ENCODE measurements at places on chromosomes 3 and 15.

- no peak for DNase-seq
Observed at GRCh38 chr3:15171096-15171495, 35.0 kb upstream of the CAPN7 start.

DNA sequence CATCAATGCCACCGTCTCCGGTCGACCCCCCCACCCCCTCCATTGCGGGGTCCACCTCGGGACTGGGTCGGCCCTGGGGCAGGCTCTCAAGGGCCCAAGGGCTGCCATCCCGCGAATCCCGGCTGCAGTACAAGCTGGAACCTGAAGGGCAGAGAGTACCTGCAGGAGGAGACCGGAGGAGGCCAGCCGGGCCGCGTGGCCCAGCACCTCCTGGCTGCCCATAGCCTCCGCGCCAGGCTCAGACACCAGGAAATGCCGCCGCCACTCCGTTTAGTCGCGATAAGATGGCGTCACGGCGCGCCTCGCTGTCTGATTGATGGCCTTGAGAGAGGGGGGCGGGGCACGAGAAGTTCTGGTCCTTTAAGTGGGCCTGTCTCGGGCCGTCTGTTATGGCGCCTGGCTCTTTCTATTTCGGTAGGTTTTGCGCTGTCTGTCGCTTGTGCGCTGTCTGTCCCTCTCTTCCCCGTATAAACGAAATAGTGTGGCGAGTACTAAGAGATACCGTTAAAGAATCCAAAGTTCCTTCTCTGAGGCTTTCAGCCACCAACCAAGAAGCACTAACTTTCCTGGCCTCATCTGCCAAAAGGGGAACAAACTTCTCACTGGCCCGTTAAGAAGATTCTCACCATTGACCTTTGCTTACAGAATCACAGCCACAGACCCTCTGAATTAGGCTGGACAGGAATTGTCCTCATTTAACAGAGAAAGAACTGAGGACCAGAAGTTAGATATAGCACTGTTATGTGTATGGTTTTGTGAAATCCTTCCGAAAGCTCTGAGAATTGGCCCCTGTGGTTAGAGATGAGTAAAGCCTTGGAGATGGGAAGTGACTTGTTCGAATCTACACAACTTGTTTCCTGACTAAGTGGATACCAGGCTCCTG is at the start of gene RFT1:
RFT1 (minus strand) TSS at position 257 of the 883 bp plus-strand sequence; CDS start at position 222, 35 bp downstream.
- DNase-seq, result peak; percentile 99

DNA sequence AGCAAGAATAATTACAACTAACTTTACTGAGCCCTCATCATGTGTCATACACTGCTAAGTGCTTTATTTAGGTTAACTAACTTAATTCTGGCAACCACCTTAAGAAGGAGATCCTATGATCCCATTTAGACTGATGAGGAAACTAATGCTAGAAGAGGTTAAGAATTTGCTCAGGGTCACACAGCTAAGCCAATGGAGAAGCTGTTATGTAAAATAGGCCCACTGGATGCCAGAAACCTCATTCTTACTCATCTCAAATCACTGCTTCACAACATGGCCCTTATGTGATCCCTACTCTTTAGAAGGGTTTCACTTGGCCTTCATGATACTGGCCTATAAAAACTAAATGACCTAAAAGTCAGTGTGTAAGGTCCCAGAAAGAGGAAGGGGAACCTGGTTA is 41.2 kb downstream of the IMPG2 start:
- no peak for DNase-seq

DNA sequence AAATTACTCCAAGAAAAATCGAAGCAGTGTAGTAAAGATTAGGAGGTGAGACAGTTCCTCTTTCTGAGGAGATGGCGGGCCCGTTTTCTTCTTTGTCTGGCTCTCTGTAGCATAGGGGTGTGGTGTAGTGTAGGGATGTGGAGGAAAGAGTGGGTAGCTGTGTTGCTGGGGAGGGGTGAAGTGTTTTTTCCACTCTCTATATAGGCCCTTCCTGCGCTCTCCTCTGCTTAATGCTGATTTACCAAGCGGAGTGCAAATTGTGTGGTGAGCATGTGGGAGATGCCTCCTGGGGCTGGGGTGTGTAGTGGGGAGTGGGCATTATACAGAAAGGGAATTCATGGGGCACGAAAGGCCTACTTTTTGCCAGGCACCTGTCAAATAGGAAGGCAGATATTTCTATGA is 94.9 kb downstream of the ST6GAL1 start:
- DNase-seq, result peak; percentile 43

GRCh38 chr3:114404590-114404989 is 110.8 kb downstream of the TIGIT start:
- no peak for DNase-seq

DNA sequence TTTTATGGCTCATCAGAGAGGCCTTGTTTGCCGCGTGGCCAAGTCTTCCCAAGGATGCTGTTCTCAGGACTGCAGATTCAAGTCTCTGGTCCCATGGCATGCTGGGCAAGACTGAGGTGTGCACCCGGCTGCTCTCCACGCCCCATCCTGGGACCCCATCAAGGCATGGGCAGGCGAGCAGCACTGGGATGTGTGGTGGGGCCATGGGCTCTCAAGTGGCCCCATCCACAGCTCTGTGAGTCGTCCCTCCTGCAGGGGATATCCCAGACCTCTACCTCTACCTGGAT is 13.1 kb upstream of the GP9 start:
- DNase-seq, result no peak

DNA sequence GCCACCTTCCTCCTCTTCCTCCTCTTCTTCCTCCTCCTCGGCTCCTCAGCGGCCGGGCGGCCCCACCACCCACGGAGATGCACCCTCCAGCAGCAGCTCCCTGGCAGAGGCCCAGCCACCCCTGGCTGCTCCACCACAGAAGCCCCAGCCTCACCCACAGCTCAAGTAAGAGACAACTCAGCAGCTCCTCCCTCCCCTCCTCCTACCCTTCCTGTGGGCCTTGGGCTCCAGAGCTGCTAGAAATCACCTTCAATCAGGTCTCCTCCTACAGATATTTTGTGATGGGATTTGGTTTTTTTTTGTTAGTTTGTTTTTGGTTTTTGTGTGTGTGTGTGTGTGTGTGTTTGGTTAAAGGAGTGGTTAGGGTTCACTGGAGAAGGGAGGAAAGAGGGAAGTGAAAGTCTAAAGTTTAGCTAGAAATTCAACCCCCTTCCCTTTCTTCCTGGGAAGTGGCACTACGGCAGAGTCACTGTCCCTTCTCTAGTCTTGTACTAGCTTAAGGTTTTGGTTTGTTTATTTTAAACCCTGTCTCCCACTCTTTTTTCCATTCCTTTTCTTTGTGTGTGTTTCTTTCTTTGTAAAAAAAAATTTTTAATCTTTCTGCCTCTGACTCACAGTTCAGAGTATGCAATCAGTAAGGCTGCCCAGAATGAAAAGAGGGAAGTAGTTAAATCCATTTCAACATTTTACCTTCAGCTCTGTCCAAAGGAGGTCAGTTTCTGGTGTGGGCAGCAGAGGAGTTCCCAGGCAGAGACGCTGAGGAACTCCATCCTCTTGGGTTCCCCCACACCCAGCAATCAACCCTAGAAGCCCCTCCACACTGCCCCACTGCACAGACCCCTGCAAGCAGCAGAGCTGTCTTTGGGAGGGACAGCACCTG is 29.0 kb upstream of the TIMP4 start:
- peak; percentile 57 for DNase-seq

GRCh38 chr3:52286777-52287110 is 884 bp upstream of the GLYCTK start:
- no peak for DNase-seq

GRCh38 chr3:120451806-120452205 is 1.0 kb upstream of the FSTL1 start:
- DNase-seq, result no peak

- DNase-seq, result no peak
Observed at GRCh38 chr3:119768668-119769393, 13.1 kb upstream of the NR1I2 start.

DNA sequence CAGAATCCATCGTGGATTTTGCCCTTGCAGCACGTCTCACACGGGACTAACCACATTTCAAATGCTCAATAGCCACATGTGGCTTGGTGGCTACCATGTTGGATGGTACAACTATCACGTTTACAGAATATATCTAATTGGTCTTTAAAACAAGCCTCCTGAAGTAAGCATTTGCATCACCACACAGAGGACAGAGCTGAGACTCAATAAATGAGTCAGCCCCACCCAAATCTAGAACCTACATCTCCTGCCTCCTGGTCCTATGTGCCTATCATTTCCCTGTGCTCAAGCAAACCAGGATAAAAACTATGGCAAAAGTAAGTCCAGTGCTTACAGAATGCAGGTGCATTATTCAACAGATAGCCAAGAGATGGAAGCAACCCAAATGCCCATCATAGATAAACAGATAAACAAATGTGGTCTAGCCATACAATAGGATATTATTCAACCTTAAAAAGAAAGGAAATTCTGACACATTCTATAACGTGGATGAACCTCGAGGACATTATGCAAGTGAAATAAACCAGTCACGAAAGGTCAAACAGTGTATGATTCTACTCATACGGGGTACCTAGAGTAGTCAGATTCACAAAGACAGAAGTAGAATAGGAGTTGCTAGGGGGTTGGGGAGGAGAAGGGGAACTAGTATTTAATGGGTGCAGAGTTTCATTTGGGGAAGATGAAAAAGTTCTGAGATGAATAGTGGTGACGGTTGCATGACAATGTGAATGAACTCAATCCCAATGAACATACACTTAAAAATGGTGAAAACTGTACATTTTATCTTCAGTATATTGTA is 43.9 kb downstream of the SRGAP3 start:
- DNase-seq, result no peak

GRCh38 chr15:77808075-77808474 is 175.4 kb upstream of the LINGO1 start:
- no peak for DNase-seq

- DNase-seq, result no peak
Observed at GRCh38 chr15:79904271-79904670, 7.5 kb upstream of the MTHFS start.

DNA sequence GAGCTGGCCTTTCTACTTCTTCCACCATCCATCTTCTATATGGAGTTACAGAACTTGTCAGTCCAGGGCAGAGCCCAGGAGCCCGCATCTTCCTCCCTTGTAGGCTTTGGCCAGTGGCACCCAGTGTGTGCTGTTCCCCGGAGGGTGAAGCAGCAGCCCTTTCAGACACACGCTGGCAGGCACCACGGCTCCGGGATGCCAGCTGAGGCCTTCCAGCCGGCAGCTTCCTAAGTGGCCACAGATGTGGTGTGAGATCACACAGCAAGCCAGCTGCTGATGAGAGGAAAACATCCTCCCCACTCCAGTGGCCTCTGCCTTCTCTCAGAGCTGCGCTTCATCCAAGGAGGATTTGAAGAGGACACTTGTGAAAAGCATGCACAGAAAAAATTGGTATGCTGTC is 24.1 kb downstream of the CRABP1 start:
- no peak for DNase-seq

GRCh38 chr15:47588958-47589357 is 128.3 kb upstream of the SEMA6D start:
- no peak for DNase-seq

- peak; percentile 34 for DNase-seq
Observed at GRCh38 chr3:7876741-7877297, 624.8 kb upstream of the LMCD1 start.

DNA sequence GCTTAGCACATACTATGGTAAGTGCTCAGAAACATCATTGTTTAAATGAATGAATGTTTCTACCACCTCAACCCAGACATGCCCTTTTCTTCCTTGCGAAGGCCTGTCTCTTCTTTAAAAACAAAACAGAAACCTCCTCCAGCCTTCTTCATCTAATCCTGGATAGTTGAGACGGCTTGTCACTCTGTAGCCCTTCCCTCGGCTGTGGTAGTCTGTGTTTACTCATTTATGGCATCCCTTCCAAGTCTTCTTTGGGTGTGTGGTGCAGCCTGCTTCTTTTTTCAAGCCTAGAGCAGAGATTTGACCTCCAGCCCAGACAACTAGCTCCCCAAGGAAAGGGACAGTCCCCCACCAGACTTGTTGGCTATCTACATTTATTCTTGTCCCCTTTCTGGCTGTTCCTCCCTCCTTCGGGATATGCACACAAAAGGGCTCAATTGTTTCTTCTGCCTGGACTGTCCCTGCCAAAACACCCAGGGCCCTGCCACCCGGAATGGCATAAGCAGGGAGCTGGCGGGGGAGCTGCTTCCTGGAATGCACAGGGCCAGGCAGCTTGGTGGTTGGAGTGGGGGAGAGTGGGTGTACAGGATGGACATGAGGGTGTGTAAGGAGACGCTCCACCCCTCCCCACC is 67.8 kb downstream of the ITGA11 start:
- no peak for DNase-seq

GRCh38 chr15:75037685-75038084 is 14.3 kb downstream of the PPCDC start:
- no peak for DNase-seq

GRCh38 chr3:43185274-43185982 is 79.5 kb upstream of the POMGNT2 start:
- no peak for DNase-seq

GRCh38 chr3:105834768-105835167 is 34.0 kb downstream of the CBLB start:
- no peak for DNase-seq

GRCh38 chr3:102906818-102907217 is 472.0 kb downstream of the ZPLD1 start:
- no peak for DNase-seq

- no peak for DNase-seq
Observed at GRCh38 chr3:56940321-56940720, 120.1 kb upstream of the SPATA12 start.

DNA sequence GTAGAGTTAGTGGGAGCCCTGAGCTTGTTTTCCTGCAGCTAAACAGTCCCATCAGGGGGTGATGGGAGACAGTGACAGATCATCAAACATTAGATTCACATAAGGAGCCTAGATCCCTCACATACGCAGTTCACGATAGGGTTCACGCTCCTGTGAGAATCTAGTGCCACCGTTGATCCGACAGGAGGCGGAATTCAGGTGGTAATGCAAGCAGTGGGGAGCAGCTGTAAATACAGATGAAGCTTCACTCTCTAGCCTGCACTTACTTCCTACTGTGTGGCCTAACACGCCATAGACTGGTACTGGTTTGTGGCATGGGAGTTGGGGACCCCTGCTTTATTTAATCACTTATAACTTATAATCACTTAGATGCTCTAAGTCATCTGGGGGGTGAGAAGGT is 179.1 kb downstream of the AKAP13 start:
- no peak for DNase-seq

DNA sequence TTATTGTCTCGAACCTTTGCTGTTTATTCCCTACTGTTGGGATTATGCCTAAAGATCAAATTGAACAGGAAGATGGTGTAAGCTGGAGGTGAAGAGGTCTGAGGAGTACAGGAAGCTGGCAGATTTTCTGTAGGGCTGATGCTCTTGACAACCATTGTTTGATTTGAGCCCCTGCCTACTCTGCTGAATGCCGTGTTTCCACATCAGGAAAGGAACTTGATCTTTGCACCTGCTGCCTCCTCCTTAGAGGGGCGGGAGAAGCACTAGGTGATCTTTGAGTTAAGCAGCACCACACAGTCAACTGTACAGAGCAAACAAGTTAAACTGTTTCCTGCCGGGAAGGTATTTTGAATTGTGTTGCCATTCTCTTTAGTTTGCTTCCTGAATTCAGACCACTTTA is 364.6 kb upstream of the EPHA6 start:
- no peak for DNase-seq

GRCh38 chr15:88994286-88994685 is 81.1 kb upstream of the MFGE8 start:
- no peak for DNase-seq
